ENCODE measurements at places on chromosomes 1 and 21.

DNA sequence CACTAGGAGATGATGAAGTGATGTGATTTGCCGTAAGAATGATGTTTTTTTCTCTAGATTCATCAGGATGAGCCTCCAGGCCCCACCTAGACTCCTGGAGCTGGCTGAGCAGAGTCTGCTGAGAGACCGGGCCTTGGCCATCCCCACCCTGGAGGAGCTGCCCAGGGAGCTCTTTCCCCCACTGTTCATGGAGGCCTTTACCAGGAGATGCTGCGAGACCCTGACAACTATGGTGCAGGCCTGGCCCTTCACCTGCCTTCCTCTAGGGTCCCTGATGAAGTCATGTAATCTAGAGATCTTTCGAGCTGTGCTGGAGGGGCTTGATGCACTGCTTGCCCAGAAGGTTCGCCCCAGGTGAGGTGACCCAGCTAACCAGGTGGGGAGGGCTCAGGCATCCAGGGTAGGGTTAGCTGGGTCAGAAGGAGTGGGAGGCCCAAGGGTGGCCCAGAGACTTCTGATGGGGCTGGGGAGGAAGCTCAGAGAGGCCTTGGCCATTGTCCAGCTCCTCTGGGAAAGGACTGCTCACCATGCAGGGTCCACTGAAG, 1.3 kb downstream of the PRAMEF12 start:
- no peak for ATAC-seq

- no peak for ATAC-seq
Observed at GRCh38 chr1:184648856-184649201, 105.8 kb downstream of the EDEM3 start.

DNA sequence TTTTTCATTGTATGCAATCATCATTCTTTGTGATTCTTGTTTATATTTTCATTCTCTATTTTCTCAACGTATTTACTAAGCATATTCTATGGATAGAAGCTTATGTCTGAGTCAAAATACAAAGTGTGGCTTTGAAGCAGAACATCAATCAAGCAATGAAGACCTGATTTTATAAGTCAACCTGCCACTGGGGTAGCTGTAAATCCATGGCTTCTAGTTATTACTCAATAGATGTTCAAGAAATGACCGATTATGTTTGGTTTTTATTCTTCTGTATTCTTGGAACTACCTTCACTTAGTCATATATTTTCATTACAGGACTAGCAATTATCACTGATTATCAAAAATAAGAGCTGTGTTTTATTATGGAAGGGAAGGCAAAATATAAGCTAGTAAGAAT, 20.5 kb upstream of the PTGS2 start:
- no peak for ATAC-seq

DNA sequence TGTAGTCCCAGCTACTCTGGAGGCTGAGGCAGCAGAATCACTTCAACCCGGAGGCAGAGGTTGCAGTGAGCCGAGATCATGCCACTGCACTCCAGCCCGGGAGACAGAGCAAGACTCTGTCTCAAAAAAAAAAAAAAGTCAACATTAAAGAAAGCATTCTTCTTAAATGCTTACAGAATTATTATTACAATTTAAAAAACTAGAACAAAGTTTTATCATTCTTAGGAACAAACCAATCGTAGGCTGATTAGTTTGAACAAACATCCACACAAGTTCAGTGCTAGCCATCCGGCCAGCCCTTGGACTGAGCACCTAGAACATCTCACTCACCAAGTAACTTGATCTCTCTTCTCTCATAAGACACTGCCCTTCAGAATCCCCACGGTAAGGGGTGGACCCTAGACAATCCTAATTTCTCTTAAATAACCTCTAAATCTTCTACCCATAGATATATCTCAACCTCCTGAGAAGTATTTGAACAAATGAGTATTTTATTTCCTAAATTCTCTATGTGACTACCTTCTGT, 16.0 kb downstream of the JAK1 start:
- ATAC-seq = no peak

GRCh38 chr1:246709835-246710234, 14.4 kb upstream of the SCCPDH start:
- ATAC-seq = no peak
